CD4-positive, alpha-beta T cell (primary cell): ENCODE measurements at places on chromosomes 5 and 9.

- no peak for DNase-seq
These were observed 20.3 kb upstream of the TAF11L2 start for GRCh38 chr5:17477573-17478265.

DNA sequence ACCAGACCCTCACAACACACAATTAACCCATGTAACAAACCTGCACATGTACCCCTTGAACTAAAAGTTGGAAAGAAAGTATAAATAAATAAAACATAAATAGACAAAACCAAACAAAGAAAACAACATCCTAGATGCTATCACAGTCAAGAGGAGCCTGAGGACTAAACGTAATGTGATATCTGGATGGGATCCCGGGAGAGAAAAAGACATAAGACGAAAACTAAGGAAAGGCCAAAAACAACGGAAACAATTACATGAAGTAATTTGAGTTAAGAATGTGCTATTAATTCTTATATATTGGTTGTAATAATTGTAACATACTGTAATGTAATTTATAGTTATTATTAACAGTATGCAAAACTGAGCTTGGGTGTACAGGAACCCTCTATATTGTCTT, 793.9 kb downstream of the SEMA5A start:
- no peak for DNase-seq

DNA sequence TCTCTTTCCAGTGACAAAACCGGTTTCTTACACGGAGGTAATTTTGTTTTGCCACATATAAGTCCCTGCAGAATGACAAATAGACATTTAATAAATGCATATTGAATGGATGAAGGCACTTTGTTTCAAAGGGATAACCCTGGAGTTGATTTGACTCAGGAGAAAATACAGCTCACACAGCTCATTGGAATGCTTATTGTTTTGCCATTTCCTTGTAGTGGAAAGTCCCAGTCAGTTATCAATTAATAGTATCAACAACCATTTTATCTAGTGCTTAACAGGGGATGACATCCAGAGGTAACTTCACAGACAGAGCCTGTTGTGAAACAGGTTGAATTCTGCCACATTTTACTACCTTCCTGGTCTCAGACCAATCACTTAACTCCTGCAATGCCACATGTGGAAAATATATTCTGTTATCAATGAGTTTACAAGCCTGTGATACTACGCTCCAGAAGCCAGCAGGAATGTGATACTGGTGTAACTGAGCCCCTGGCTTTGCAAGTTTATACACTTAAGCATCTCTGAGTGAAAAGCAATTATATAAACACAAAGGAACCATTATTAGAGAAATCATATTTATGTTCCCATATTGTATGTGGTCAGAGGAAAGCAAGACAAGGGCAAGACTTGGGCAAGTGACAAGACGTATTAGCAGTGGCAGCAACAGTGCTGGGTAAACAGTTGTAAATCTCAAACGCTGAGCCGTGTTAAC, 123.1 kb upstream of the ANKRD55 start:
- DNase-seq = no peak

DNA sequence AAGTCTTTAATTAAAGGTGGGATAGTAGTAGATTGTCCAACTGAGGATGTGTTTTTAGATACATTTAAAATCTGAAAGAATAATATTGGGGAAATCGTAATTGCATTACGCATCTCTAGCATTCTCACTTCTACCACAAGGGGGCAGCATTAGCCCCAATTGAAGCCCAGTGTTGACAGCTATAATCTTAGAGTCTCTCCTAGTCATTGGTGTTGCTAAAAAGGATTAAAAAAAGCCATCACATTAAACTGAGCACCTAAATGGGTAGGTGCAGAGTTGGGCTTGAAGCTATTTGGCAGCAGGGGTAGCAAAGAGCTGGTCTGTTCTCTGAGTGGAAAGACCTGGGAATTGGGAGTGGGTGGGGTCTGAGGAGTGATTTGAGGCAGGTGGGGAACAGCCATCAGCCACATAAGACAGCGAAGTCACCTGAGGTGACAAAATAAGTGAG, 177.2 kb downstream of the OSTF1 start:
- DNase-seq = peak; percentile 22

DNA sequence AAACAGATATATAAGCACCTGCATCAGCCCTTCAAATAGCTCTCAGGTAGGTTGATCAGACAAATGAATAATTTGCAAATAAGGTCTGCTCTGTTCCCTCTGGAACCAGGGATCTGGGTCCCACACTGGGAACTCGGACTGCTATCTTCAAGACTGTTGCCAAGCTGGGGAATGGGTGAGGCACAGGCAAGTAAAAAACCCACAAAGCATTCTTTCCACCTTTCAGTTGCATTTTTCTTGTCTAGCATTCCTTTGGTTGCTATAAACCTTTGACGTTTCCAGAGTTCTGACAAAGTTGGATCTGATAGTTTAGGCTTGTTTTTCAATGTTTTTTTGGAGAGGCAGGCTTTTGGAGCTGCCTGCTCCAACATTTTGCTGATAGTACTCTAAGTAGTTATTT, 20.1 kb downstream of the FBXL17 start:
- DNase-seq = no peak

GRCh38 chr9:72925891-72926290, 27.0 kb downstream of the ALDH1A1 start:
- no peak for DNase-seq

GRCh38 chr9:135882011-135882410, 25.3 kb downstream of the CAMSAP1 start:
- no peak for DNase-seq

DNA sequence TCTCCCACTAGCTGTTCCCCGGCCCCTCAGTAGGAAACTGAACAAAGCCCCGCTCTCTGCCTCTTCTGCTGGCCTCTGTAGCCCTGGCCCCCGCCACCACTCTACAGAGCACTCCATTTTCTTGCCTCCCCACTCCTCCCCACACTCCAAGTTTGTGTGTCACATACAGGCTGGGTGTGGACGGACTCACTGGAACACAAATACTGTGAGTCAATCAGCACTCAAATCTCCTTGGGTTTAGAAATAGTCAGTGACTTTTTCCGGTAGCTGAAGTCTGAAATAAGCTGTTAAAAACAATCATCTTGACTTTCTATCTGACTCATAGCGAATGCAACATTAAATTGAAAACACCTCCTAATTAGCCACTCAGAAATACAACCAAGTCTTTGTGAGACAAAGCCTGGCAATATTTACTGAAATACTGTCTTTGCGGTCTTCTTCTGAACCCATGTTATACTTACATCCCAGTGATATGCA, 122.5 kb downstream of the LHFPL2 start:
- no peak for DNase-seq

GRCh38 chr5:167643631-167644280, 647.7 kb upstream of the WWC1 start:
- DNase-seq = no peak

- no peak for DNase-seq
These were observed 200.1 kb downstream of the NSG2 start for GRCh38 chr5:174245516-174246075.

- no peak for DNase-seq
These were observed 172.3 kb downstream of the CARTPT start for GRCh38 chr5:71891406-71891805.

GRCh38 chr5:159456261-159456660, 126.0 kb upstream of the IL12B start:
- no peak for DNase-seq

GRCh38 chr9:92325991-92326500, 293 bp downstream of the CENPP start:
- no peak for DNase-seq

DNA sequence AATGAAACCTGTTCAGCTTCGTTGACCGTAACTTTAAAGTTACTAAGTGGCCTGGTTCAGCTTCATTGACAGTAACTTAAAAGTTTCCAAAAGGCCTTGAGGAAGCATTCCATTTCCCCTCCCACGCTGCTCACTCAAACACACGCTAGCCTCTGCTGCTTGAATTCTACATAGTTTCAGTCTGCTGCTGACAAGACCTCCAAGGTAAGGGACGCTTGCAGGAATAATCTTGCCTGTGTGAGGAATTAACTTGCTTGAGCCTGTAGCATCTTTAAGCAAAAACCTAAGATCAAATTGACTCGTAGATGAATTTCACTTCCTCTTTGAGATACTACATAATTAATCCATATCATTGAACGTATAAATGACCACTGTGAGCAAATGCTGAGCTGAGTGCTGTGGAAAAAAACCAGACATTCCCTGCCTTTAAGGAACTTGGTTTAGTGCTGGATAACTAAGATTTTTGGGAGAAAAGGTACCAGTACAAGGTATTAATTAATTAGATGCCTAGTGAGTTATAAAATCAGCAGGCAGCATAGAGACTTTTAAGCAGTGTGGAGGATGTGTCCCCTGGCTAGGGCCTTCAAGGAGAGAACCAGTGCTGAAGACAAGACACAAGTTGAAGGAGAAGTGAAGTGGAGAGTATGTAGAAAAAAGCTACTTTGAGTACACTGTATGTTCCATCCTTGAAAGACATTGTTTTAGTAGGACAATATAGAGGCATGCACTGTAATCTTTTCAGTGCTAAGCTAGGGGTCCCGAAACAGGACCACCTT, 39.2 kb downstream of the GRAMD2B start:
- DNase-seq = no peak

- no peak for DNase-seq
These were observed 19.4 kb downstream of the EFNA5 start for GRCh38 chr5:107651325-107651724.

GRCh38 chr5:42718591-42718990, 38.0 kb upstream of the CCDC152 start:
- DNase-seq = peak; percentile 7

DNA sequence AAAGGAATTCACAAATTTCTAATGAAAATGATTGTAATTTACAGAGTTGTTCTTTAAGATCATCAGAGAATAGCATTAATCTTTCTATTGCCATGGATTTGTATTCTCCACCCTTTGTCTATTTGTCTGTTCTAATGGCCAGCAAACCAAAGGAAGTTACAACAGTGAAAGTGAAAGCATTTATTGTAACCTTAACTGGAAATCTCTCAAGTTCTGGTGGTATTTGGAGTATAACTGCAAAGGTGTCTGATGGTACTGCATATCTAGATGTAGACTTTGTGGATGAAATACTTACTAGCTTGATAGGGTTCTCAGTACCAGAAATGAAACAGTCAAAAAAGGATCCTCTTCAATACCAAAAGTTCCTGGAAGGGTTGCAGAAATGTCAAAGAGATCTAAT, 21.7 kb downstream of the RMI1 start:
- peak; percentile 54 for DNase-seq

DNA sequence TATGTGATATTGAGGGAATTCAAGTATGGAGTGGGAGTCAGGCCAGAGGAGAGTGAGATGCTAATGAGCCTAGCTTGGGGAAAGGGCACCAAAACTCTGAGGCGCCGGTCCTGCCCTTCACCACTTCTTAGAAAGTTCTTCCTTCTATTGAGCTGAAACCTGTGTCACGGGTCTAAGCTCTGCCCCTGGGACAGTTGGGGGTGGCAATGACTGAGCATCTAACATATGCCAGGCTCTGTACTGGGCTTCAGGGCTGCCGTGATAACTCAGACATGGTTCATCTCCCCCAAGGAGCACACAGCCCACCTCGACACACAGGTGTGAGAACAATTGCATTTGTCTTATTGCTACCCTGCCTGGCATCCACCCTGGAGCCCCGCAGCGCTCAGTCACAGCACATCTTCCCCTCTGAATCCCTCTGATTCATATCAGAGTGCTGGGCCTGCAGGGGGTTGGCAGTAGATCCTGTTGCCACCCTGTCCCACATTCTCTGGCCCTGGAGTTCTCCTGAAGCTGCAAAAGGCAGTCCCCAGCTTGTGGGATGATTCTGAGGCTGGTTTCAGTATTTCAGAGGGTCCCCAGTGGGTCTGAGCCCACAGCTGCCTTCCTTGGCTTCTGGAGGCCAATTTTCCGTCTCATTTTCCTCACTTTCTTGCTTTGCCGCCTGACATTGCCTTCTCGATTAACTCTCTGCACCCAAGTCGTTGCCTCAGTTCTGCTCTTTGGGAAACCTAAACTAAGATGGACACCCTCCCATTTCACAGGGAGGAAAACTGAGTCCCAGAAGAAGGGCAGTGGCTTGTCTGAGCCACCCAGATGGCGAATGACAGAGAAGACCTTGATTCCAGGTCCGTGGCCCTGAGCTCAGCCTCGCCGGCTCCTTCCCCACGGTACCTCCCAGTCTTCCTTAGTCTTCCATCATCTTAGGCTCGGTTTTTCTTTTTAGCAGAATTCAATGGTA, 42.5 kb downstream of the ALG2 start:
- DNase-seq = no peak
